CD4-positive, alpha-beta T cell treated with Interferon alpha-2 for 1 hour (primary cell): ENCODE measurements at places on chromosomes 1 and 21.
A peak's percentile ranks its signal among the peaks of the same experiment; 100 is the strongest.

GRCh38 chr1:107794571-107794970, 170.4 kb downstream of the VAV3 start:
- no peak for DNase-seq

DNA sequence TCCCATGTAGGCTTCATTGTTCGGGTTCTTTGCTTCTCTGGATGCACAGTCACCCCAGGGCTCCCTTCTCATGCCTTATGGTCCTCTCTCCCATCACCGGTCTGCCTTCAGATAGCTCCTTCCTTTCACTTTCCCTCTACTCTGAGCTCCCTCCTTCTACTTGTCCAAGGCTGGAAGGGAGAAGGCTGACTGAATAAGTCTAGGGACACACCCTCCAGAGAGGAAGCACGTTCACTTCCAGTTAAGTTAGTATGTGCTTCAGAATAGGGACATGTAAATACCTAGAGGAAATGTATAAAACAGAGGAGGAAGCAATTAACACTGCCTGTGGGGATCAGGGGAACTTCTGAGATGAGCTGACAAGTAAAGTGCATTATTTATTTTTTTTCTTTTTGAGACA, 23.5 kb downstream of the CXADR start:
- DNase-seq = no peak

DNA sequence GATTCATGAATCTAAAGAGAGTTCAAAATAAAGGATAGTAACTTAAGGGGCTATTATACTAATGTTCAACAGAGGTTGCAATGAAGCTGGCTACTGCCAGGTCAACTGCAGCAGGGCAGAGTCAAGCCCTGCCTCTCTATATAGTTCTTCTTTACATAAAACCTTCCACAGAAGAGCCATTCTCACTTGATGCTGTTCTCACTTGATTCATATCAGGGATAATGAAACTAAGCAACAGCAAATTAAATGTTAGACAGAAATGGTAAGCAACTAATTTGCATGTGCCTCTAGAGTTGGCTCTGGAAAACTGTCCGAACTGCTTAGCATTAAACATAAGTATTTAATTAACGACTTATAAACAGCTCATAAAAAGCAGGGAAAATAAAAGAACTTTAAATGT, 17.4 kb downstream of the CCSAP start:
- DNase-seq = peak; percentile 9

DNA sequence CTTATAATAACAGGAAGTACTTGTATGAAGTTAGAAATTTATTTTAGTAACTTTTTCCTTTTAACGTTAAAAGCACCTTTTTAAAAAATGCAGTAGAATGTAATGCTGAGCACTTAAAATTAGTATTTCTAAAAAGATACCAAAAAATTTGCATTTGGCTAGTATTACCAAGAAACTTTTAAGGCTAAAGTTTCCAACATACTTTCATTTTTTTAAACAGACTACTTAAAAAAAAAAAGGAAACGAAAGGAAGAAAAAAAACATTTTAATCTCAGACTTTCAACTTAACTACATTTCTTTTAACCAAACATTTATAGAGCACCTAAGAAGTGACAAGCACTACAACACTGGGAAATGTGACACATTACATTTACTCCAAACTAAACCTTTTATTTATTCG, 2.8 kb downstream of the ARID4B start:
- DNase-seq = no peak

GRCh38 chr1:246540738-246541491, 25.1 kb downstream of the TFB2M start:
- DNase-seq = no peak

DNA sequence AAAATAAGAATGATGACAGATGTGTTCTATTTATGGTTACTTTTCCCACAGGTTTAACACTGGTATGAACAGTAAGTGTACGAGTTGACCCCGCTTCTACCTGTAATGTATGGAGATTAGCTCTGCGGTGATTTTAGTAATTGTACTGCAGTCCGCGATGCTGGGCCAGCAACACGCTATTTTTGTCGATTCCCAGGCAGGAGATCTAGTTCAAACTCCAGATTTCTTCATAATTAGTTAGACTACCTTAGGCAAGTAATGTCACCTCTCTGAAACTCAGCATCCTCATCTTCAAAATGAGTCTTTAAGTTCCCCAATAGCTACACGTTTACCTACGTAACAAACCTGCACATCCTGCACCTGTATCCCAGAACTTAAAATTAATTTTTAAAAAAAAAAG, 21.5 kb downstream of the TP53BP2 start:
- no peak for DNase-seq

GRCh38 chr1:225977937-225978748, 21.0 kb downstream of the SDE2 start:
- no peak for DNase-seq

GRCh38 chr1:17199267-17200044, 5.5 kb upstream of the PADI1 start:
- no peak for DNase-seq

DNA sequence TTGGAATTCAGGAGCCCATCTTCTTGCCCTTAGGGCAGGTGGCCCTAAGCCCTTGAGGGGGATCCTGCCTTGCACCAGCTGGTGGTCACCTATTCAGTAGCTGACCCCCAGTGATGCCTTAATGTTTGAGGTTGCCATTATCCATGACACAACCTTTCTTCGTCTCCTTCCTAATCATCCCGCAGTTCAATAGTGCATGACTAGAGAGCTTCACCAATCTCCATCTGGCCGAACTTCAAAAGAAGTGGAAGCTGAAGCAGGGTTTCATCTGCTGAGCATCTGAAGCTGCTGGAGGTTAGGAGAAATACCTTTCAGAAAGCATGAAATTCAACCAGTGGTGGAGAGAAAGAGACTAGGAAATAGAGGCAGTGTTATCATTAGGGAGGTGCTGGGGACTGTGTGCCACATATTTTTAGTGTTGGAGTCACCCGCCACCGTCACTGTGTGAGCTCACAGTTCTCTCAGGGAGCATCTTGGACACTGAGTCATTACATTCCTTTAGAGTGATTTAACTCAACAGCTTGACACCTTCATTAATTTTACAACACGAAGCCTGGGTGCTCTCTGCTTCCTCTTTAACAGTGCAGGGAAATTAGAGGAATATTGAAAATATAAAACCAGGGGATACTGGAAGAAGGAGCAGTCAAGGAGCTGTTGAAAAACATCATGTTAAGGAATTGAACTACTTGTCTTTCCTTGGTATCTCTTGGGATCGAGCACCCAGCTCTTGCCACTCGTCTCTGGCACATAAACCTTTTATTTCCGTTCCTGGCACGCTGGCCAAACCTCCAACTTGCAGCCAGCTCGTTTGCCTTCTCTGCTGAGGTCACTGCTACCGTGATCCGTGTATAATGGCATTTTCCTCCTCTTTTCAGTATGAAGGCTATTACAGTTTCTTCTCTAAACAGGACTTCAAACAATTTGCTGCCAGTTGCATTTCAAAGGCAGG, 53.6 kb downstream of the PEX14 start:
- DNase-seq = no peak

DNA sequence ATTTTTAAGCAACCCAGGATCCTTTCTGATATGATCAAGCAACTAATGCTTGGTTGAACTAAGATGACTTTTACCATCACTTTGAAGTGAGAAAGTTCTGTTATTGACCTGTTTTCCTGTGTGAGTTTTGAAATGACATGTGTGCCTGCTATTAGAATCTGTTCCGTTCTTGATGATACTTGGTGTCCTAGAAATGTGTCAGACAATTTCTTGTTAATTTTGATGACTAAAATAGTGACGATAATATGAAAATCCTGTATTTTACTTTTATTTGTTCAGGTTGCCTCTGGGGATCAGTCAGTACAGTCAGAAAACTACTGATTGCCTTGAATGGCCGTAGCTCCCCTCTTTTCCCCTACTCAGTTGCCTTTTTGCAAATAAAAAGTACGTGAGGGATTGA, 228.0 kb downstream of the RYR2 start:
- no peak for DNase-seq

DNA sequence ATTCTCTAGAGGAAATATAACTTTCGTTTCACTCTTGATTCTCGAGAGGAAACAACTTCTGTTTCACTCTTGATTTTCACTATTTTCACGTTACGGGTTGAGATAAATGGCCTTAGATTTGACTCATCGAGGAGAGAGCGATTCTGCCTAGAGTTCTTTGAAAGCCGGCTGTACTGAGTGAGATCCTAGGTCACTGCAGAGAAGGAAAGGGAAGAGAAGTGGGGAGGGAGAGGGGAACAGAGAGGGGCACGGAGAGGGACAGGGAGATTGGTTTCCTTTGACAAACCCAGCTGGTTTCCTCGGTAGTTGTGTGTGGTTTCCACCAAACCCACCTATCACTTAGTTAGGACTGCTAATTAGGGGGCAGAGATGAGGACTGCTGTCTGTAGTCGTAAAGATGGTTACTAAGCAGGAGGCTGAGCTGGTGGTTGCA, 21.6 kb upstream of the GPR137B start:
- DNase-seq = peak; percentile 39

DNA sequence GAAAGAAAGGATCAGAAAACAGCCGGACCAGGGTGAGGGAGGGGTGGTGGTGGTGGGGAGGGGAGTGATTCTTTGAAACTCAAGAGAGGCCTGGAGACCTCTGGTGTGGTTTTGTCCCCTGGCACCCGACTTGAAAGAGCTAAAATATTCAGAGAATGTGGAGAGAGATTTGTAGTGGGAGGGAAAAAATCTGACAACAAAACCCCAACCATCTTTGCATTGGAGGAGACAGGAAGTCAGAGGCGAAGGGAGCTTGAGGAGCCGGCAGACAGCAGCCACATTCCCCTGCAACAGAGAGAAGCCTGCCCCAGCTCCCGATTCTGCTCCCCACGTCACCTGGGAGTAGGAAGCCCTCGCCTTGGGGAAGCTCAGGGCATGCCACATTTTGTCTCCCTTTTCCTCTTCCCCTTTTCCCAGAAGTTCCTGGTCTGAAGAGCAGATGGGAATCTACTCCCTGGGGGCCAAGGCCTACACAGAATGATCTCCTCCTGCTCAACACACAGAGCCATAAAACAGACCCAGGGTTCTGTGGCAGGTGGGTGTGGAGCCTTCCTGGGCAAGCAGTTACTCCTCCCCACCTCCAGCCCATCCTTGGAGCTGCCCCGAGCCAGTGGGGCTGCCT, 84.9 kb downstream of the ITPKB start:
- DNase-seq = no peak

- no peak for DNase-seq
Measured at GRCh38 chr1:175390081-175390481, 197.5 kb upstream of the KIAA0040 start.

- no peak for DNase-seq
Measured at GRCh38 chr1:26616881-26617280, 78.9 kb upstream of the ARID1A start.

- DNase-seq = no peak
Measured at GRCh38 chr1:202163281-202164270, 3.2 kb upstream of the PTPN7 start.

DNA sequence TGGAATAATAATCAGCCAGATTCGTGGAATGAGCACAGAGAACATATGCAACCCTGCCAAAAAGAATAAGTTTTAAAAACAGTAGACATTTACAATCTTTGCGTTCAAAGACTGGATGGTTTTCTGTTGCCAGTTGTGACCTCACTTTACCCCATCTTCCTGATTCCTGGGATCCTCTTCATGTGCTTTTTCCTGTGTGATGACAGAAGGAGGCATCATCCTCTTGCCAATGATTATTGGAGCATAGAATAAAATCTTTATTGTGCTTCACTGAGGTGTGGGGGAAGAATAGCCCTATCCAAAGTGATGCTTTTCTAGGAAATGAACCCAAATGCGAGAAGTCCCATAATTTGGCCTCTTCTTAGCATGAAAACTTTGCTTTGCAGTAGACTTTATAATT, 15.0 kb upstream of the BARHL2 start:
- DNase-seq = no peak

DNA sequence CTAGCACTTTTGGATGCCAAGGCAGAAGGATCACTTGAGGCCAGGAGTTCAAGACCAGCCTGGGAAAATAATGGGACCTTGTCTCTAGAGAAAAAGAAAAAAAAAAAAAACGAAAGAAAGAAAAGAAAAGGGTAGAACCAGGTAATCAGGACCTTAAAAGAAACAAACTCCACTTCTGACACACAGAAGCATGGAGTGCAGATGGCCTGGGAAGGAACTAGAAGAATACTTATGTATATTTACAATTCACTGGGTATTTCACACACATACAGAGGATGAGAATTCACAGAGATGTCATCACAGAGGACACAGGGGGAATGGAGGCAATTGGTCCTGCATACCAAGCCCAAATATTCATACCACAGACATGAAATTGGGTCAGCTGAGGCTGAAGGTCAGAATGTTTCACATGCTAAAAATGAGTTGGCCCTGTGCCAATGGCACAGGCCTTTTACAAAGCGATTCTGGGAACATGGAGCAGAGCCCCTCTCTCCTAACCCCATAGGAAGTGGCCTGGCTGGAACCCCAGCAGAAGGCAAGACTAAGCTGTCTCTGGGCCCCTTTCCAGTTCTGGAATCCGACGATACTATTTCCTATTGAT, 4.4 kb downstream of the B4GALT3 start:
- no peak for DNase-seq

GRCh38 chr21:41821081-41821755, 54.4 kb upstream of the RIPK4 start:
- no peak for DNase-seq

DNA sequence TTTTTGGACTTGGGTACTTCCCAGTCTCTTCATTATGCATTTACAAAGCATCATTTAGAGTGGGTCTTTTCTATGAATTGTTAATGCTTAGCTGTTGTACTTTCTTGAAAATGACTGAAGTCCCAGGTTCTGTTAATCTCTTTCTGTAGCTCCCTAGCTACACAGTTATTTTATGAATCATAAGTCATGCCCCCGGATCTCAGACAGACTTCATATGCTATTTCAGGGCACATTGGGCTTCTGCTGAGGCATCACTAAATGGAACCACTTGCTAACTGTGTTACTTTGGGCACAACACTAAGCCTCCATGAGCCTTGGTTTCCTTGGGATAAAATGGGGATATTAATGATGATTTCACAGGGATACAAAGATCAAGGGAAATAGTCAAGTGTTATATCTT, 55.5 kb upstream of the RBM15 start:
- no peak for DNase-seq

GRCh38 chr1:3863231-3863935, 6.1 kb downstream of the DFFB start:
- DNase-seq = no peak

DNA sequence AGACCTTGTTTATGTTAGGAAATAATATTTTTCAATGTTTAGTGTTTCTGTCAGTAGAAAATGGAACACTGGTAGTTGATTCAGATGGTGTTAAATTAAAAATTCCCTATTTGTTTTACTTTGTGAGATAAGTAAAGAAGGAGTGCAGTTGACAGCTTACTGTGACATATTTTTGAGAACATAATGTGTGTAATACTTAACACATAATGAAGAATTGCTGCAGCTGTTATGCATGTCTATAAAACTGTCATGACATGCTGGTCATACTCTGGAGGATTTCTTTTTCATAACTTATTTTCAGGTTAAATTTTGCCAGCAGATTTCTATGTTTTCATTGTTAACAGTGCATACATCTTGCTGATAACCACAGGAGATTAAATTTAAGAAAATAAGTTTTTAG, 296.1 kb downstream of the CTH start:
- no peak for DNase-seq
